ENCODE measurements at places on chromosomes 6 and 20.

- DNase-seq: no peak
Measured at GRCh38 chr20:52015155-52015554, 176.4 kb downstream of the ZFP64 start.

DNA sequence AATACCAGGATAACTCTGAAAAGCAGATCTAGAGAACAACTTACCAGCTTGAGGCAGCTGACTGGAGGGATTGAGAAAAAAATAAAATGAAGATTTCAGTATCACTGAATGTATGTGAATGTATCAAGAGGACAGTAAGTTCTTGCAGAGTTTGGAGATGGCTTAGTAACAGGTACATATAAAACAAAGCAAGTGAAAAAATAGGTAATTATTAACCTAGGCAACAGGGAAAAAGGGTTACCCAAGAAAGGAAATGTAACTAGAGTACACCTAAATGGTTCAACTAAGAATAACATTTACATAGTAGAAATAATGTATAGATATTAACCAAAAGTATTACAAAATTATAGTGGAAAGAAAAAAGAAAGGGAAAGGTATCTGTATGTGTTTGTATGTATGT lies 67.3 kb downstream of the NRSN1 start:
- DNase-seq: no peak

DNA sequence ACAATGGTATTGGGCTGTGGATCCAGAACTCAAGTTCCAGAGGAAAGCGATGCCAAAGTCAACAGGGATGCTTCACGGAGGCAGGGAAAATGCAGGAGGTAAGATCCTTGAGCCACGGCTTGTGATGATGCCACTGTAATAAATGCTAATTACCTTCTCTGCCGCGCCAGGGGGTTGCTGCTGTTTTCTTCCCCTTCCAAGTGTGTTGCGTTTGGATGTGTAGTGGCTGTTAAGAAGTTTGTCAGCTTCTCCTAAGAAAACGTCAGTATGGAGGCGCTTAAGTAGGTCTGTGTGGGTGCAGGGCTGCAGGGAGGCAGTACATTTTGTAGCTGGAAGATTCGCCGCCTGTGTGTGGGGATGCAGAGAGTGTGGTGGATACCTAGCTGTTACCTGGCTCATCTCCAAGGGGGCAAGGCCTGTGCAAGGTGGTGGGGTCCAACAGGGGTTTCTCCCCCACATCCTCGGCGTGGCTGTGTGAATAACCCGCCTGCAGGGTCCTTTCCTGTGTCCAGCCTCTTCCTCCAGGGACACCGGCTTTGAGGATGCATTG lies 318.7 kb downstream of the CDH4 start:
- DNase-seq: no peak

DNA sequence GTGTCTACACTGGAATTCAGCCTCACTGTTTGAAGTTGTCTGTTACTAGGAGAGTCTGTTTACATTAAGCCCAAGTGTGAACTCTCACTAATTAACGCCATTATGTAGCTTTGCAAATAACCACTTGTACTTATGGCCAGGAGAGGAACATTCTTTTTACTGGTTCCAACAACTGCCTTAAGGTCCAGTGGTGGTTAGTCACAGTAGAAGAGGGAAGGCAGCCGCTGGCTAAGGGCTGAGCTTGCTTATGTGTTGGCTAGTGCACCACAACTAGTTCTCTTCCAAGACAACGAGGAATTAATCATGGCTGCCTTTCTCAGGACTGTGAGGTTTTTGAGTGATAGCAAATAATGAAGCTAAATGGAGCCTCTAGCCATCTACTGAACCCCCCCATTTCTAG lies 14.9 kb upstream of the SLC22A23 start:
- DNase-seq: no peak

DNA sequence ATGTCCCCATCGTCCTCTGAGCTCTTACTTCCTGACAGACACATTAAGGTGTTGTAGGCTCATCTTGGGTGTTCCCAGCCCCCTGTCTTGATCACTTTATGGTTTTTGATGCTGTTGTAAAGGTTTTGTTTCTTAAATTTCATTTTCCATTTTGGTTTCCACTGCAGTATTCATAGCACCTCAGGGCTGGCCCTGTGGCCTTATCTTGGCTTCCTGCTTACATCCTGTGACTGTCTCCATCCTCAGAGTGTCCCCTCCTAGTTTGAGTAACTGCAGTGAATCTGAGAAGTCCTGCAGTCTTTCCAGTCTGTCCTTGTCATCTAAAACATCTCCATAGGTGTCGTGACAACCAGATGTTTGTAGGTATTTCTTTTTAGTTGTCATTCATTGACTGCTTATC lies 50.9 kb downstream of the JARID2 start:
- no peak for DNase-seq
